ENCODE measurements at places on chromosomes 5 and 9. TPM values are rescaled to one million over a fixed set of nuclear protein-coding genes. Genes with fewer than 3 reads are reported as not detected.

DNA sequence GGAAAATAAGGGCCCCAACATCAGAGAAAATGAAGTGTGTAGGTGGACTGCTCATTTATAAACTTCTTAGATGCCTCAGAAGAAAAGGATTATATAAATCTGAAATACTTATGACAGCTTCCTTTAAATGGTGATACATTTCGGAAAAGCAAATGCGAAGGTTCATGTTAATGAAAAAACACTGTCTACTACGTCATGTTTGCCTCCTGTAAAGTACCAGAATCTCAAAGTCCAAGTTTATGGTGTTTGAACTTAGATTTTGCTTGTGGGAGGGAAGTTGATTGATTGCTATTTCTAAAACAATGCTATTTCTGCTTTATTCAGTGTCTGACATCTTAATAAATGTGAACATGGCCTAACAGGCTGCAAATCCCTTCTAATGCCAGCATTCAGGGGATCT, 514.6 kb downstream of the ZNF608 start:
- no peaks in the 10 kb centered on the region for H3K4me1 ChIP-seq
- DNase-seq: no peak
- no peaks in the 10 kb centered on the region for H3K36me3 ChIP-seq
- H3K27me3 ChIP-seq: no peaks in the 10 kb centered on the region

RAB3C gene
- 1.8 TPM for total RNA-seq

- H3K4me3 ChIP-seq: no peak overlapping the region
- H3K36me3 ChIP-seq: no peaks in the 10 kb centered on the region
- no peaks in the 10 kb centered on the region for H3K4me1 ChIP-seq
These were observed 66.1 kb upstream of the SPTLC1 start for GRCh38 chr9:92181296-92181695.

GRCh38 chr9:104868687-104869404, 59.1 kb downstream of the ABCA1 start:
- peaks cover 52% of the 10 kb centered on the region for H3K4me1 ChIP-seq
- peak; percentile 88 for DNase-seq
- no peaks in the 10 kb centered on the region for H3K27me3 ChIP-seq
- H3K36me3 ChIP-seq: no peaks in the 10 kb centered on the region

DNA sequence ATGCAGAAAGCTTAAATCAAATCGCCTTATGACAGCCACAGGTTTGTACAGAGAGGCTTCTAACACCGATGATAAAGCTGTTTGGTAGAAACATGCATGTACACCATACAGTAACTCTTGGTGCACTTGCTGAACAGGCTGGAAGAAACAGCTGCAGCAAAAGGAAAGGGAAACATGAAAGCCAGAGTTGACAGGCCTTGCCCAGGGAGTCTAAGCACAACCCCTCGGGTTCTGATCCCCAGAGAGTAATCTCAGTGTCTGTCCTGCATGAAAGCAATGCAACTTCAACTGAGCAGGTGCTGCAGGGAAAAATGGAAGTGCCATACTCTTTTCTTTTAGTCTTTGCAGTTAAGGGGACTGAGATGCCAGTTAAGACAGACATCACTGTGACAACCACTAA, 419.9 kb downstream of the BNC2 start:
- H3K36me3 ChIP-seq: no peaks in the 10 kb centered on the region
- H3K27ac ChIP-seq: no peak overlapping the region
- H3K4me3 ChIP-seq: no peak overlapping the region
- no peaks in the 10 kb centered on the region for H3K4me1 ChIP-seq
- DNase-seq: no peak

- no peaks in the 10 kb centered on the region for H3K4me1 ChIP-seq
- no peaks in the 10 kb centered on the region for H3K36me3 ChIP-seq
- H3K27ac ChIP-seq: no peak overlapping the region
- no peak for DNase-seq
These were observed 41.7 kb downstream of the ACTL7B start for GRCh38 chr9:108813951-108814601.

- no peaks in the 10 kb centered on the region for H3K27me3 ChIP-seq
- H3K4me1 ChIP-seq: no peaks in the 10 kb centered on the region
- no peaks in the 10 kb centered on the region for H3K36me3 ChIP-seq
- H3K27ac ChIP-seq: no peak overlapping the region
These were observed 500.2 kb downstream of the SPOCK1 start for GRCh38 chr5:136998854-136999357.

GRCh38 chr9:137376386-137376785, 46.6 kb downstream of the EXD3 start:
- H3K27me3 ChIP-seq: no peaks in the 10 kb centered on the region
- no peak overlapping the region for H3K4me3 ChIP-seq
- no peak overlapping the region for H3K27ac ChIP-seq
